Suppressor macrophage (primary cell): ENCODE measurements at places on chromosomes 4 and X.

- DNase-seq: peak; percentile 56
Observed at GRCh38 chr4:15238720-15239119, 189.1 kb upstream of the C1QTNF7 start.

DNA sequence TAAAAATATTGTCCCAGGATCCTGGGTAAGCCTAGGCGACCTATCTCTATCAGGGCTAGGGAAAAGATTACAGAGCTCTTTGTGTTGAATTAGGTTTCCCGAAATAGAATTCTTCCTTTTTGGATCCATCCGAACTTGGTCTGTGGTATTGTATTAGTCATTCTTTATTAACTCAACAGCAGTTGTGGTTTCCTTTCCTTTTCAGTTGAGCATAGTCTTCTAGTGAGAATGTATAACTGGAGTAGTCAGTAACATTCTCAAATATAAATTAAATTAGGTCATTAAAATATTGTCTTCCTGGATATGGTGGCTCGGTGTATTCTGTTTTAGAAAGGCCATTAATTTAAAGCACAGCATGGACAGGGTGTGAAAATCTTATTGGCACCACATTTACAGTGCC is 520.4 kb downstream of the NLGN4X start:
- DNase-seq: peak; percentile 21

DNA sequence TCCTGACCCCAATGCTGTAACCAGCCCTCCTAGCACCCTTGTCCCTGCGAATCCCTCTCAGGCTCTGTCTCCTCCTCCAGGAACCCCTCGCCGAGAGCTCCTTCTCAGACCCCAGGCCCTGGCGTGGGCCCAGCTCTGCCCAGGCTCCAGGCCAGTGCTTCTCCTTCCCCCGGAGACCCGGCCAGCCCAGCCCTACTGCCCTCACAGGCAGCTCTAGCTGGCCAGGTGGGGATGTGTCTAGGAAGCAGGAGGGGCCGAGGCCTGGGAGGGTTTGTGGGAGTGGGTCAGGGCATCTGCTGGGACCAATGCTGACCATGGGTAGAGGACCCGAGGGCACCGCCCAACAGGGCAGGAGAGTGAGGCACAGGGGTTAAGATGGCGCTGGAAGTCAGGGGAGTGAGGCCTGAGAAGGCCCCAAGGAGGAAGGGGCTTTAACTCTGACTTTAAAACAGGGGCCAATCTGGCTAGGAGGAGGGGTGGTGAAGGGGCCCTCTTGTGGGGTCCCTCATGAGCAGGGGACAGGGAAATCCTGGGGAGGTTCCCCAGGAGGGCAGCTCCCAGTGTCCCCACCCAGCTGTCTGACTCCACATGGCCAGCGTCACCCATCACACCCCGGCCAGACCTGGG is 64.7 kb upstream of the NKX1-1 start:
- no peak for DNase-seq

GRCh38 chr4:52235552-52236201 is 184.6 kb downstream of the SPATA18 start:
- no peak for DNase-seq

DNA sequence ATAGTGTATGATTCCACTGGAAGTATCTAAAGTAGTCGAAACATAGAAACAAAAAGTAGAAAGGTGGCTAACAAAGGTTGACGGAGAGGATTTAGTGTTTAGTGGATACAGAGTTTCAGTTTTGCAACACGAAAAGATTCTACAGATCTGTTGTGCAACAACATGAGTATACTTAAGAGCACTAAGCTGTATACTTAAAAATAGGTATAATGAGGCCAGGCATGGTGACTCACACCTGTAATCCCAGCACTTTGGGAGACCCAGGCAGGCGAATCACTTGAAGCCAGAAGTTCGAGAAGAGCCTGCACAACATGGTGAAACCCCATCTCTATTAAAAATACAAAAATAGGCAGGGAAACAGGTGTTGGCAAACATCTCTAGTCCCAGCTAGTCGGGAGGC is 7.9 kb upstream of the ATRX start:
- DNase-seq: no peak

GRCh38 chr4:3495204-3495975 is 32.3 kb downstream of the DOK7 start:
- no peak for DNase-seq

DNA sequence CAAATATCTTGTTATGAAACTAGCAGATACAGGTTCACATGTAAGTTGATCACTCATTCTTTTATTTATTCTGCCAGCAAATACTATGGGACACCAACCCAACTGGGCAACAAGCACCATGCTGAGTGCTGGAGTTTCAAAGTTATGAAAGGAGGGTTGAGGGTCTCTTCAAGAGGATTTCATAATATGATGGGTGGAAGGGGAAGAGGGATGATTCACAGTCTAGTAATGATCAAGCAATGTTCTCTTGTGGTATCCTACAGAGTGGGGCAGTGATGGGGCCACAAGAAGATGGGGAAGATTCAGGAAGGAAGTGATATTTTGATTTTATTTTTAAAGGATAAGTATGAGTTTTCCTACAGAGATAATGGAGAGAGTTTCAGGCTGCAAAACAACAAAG is 46.2 kb upstream of the TXK start:
- DNase-seq: peak; percentile 13

- DNase-seq: no peak
Observed at GRCh38 chrX:100248885-100249493, 161.1 kb downstream of the PCDH19 start.

DNA sequence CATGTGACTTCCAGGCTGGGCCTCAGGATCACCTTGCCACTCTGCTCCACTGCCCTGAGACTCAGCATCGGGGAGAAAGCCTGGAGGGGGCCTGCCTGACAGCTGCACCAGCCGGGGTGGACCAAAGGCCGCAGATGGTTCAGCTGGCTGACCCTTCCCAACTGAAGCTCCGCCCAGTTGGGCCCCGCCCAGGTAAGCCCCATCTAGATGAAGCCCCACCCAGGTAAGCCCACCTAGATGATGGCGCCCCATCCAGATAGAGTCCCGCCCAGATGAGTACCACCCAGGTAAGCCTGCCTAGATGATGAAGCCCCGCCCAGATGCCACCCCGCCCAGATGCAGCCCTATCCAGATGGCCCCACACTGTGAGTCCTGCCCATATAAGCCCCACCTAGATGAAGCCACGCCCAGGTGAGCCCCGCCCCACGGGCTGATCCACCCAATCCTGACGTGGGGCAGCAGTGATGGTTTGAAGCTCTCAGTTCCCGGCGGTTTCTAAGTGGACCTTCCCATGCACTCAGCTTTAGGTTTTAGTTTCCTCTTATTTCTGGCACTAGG is 10.0 kb downstream of the ZFYVE28 start:
- DNase-seq: no peak

DNA sequence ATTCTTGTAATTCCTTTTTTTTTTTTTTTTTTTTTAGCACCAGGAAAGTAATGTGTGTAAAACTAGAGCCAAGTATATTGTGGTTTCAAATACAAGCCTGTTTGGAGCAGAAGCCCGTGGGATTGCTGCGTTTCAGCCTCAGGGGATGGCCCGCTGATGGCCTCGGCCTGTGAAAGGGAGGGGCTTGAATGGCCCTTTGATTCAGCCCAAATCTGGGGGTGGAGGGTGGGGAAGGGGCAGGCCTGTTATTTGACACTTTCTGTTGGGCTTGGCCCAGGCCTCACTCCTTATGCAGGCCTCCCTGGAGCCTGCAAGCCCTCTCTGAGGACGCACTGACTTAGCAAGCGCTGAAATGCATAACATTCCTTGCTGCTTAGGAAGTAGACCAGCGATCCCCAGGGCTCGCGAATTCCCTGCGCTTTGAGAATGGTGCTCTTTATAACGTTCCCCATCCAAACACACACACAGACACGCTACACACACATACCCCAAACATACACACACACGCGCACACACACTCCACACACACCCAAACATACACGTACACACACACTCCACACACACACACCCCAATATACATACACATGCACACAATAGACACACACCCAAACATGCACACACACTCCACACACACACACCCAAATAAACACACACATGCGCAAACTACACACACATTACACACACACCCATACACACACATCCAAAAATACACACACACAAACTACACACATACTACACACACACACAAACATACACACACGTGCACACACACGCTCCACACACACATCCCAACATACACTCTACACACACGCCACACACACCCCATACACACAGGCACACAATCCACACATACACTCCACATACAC is 29.6 kb downstream of the TLR10 start:
- DNase-seq: no peak

DNA sequence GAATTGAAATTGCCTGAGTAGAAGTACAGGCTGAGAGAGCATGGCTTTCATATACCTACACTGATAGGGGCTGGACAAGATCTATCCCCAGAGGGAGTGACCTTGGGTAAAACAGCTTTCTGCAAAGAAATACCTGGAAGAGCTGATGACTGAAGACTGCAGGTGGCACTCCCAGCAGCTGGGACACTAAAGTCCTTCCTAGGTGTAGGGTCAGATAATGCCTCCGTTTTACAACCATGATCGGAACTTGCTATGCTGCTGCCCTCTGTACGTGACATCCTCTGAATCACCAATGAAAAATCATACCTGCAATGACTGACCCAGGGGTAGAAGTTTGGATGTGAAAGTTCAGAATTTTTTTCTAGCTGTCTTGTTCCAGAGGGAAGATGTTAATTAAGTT is 107.2 kb upstream of the WDR1 start:
- no peak for DNase-seq

- no peak for DNase-seq
Observed at GRCh38 chr4:66451741-66452140, 781.5 kb upstream of the EPHA5 start.

DNA sequence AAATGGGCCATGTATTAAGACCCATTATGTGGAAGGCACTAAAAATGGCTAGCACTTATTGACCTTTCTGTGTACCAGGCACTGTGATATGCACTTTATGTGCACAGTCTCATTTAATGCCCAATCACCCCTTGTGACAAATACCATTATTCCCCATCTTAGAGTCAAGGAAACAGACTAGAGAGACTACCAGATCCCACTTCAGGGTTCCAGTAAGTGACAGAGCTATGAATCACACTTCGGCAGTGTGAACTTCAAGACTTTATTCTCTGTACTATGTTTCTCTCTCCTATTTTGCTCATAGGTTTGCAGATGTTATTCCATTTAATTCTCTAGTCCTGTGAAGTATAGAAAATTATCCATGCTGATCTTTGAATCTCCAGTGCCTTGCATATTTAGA is 107.0 kb downstream of the NFKB1 start:
- DNase-seq: no peak

DNA sequence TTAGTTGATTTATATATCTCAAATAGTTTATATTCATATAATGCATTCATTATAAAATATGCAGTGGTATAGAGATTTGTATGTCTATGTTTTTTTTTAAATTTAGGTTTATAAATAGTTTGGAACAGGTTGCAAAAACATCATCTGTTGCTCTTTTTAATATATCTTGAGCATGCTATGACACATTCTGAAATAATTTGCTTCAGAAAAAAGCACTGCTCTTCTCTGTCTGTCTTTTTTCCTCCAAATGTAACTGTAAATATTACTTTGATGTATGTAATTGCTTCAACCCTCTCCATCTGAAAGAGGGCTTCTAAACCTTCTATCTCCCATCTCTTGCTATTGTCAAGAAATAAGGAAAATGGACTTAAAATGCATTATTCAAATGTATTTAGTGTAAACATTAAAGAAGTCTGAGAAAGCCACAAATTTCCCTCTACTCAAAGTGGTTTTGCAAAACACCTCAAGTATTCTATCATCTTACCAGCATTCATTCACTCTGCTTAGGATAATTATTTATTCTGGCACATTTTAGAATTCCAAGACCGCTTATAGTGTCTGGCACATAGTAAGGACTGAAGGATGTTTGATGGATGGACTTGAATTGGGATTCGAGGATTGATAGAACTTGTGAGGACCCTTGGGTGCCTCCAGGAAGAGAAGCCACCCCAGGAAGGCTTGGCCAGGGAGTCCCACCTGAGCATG is 87.8 kb downstream of the CLNK start:
- DNase-seq: no peak

DNA sequence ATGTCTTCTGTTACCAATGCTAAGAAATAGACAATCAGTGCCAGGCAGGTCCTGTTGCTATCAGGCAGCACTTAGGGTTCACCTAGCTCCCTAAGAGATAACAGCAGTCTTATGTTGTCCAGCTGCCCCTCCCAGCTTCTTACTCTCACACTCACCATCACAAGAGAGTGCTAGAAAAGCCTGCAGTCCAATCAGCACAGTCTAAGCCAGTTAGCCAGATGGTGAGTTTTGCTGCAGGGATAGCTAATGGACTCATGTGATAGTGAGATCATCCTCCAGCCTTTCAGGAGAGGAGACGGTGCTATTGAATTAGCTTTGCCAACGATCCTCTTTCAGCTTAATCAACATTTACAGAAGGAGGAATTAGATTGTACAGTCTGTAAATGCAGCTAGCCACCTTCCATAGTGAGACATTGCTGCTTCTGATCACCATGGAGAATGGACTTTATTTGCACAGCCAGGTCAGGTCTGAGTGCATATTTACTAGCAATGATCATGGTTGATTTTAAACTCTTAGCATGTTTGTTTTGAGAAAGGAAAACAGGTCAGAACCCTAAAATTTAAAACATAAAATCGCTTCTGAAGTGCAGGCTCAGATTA is 438.3 kb downstream of the CENPC start:
- DNase-seq: no peak

- DNase-seq: no peak
Observed at GRCh38 chr4:150315175-150315574, 236.9 kb downstream of the DCLK2 start.

GRCh38 chrX:7330556-7330955 is 182.6 kb upstream of the PUDP start:
- DNase-seq: no peak

- DNase-seq: no peak
Observed at GRCh38 chrX:120999413-120999812, 13.9 kb upstream of the CT47A1 start.

DNA sequence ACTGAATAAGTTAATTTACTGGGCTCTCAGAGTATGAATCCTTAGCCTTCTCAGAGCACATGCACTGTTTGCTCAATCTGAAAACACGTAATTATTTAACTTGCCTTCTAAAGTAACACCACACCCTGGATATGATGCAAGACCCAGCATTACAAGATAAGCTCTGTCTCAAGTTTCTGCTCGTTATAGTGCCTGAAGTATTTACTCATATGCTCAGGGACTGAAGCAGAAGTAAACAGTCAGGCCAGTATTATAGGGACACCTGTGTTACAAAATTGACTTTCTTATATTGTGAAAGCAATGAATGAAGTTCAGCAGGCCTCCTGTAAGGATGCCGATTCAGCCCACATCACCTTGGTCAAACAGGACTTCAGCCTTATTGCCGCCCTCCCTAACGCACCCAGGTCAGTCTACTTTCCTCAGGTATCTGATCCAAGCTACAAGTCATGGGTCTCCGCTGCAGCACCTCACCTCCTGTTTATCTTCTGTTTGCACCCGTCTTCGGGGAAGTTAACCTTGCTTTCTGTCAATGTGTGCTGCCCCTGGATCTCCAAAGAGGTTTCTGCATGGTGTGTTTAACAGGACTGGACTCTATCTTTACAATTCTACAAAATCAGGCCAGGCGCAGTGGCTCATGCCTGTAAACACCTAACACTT is 42.8 kb upstream of the KLF3 start:
- DNase-seq: peak; percentile 84

GRCh38 chr4:76016393-76016792 is 6.9 kb downstream of the CXCL10 start:
- no peak for DNase-seq
